ENCODE measurements at places on chromosomes 2 and 18.

DNA sequence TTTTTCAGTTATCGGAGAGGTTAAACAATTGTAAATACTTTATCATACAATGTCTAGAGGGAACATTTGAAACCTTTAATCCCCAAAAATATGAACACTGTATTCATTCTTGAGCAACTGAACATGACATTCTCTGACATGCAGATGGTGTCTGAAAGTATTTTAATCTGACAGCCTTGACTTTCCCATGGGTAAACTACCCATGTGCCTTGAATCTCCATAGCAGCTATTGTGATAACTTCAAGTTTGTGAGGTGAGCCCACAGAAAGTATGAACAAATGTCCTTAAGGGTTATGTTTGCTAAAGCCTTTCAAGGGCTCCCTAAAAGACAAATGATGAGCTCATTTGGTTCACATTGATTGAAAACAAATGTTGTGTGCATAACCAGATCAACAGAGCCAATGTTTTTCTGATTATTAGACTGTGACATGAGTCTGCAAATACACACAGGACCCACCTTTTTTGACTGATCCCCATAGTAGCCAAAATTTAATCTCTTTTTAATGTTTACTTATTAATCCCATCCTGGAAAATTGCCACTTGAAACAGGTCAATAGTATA is 1326.0 kb downstream of the LRP1B start:
- DNase-seq, result no peak

DNA sequence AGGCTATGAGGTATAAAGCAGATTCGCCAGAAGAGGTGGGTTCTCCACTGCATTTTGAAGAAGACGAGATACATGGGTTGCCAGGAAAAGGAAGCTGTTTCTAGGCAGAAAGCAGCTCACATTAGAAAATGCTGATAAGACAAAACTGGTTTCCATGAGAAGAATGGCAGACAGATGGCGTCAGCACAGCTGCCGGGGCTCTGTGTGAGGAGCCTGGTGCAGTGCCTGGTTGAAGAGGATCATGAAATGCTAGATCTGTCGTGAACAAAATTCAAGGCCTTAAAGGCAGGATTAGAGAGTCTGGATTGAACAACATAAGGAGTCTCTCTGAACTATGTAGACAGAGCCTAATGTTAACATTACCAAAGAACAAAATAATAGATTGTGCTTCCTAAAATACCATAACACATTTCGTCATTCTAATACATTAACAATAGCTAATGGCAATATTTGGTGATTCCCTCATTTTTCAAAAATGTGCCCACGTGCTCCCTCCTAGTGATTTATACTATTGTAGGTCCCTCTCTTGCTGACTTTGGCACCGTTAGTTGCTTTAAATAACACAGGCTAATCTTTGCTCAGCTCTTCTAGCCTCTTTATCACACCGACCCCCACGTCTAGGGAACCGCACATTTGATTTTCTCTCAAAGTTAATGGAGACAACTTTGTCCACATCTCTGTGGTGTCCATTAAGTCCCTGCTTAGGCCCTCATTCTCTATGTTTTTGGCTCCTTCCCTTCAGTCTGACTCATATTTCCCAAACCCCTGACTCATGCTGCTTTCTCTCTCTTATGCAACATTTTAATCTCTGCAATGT is 38.2 kb downstream of the EFEMP1 start:
- DNase-seq, result no peak

DNA sequence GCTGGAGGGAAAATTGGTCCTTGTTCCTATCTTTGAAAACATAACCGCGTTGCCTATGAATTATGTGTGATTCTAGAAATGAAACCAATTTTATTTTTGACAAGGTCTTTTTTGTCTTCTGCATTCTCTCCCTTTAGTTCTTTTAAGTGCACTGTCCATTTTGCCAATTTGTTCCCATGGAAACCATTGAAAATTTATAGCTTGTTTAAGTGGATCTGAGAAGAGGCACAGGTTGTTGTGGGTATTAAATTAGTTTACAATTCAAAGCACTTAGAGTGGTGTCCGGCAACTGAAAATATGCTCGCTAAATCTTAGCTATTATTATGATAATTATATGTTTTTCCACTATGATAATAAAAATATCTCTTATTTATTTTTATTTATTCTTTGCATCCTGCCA is 107.5 kb upstream of the FSHR start:
- DNase-seq, result no peak

GRCh38 chr2:166092889-166093288 is 34.9 kb downstream of the SCN1A start:
- DNase-seq, result no peak

DNA sequence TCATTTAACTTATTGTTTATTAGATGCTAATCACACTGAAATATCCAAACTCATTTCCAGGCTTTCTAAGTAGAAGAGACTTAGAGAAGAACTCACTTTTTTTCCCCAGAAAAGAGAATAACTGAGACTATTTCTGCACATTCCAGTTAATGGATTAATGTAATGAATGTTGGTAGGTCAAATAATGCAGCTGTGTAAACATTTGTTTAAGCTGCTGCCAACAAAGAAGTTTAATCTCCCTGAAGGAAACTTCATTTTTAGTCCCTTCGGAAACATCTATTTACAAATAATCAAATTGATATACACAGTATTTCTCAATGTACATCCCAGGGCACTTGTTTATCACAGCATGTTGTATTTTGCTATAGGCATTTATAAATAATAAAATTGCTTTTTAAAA is 126.9 kb downstream of the KCNS3 start:
- no peak for DNase-seq
